ENCODE measurements at places on chromosomes 5 and 9.
A peak's percentile ranks its signal among the peaks of the same experiment; 100 is the strongest.

GRCh38 chr5:95533761-95534160 is 21.0 kb downstream of the SKIC3 start:
- no peak for DNase-seq

DNA sequence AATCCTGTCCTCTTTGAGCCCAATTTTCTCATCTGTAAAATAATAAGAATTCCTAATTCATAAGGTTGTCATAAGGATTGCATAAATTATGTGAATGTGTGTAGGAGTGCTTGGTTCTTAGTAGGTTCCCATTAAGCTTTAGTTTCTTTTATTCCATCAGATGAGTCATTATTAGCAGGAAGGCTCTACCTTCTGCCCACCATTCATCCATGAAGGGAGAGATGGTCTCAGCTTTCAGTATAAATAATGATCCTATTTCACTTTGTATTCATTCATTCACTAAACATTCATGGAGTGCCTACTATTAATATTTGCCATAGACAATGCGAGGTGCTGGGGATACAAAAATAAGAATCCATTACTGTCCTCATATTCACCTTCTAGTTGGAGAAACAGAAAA is 3.0 kb downstream of the CMYA5 start:
- DNase-seq = no peak

DNA sequence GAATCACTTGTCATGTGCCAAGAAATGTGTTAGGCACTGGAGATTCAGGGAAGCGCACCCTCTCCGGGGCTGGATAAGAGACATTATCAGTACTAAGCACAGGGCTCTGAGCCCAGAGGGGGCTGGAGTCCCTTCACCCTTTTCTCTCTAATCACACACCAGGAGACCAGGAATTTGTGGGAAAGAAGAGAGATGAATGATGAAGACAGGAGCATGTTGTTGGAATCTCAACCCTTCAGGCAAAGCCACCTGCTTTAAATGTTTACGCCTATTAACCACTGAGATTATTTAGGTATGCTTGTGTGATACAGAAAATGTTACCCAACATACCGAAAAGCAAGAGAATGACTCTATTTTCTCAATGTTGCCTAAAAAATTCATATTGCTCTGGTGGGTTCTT is 119.8 kb downstream of the ENTREP1 start:
- DNase-seq = no peak

DNA sequence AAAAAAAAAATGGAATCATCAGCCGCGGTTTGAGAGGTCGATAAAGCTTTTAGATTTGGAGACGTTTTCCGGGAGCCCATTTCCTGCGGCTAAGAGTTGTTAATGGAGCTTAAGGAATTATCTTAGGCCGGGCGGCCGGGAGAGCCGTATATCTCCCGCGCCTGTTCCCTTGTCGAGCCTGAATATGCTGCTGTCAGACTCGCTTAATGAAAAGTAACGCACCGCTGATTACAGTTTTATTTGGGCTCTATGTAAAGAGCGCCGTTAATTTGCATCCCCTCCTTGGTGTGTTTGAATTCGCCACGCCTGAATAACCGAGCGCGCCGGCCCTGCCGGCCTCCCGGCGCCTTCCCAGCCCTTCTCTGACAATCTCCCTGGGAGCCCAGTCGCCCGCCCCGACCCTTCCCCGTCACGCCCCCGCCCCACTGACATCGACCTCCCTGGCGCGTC is 7.9 kb downstream of the IRX4 start:
- no peak for DNase-seq

- DNase-seq = no peak
Measured at GRCh38 chr5:5387192-5387591, 35.3 kb upstream of the ICE1 start.

DNA sequence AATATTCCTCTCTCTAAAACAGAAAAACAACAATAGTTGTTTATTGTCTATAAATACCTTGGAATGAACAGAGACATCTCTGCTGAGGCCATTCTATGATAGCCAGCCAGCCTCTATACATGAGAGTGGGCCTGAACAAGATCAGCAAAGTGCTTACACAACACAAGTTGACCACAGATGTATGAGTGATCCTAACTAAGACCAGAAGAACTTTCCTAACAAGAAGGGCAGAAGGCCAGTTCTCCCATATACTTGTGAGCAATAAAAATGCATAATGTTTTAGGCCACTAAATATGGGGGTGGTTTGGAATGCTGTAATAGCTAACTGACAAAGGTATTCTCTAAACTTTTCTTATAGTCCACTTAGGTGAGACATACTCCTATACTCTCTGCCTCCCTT is 345.7 kb downstream of the SPATA31D1 start:
- DNase-seq = no peak

GRCh38 chr9:30771163-30771708 is 1613.2 kb upstream of the ACO1 start:
- no peak for DNase-seq

- DNase-seq = no peak
Measured at GRCh38 chr9:24487946-24488345, 57.8 kb downstream of the IZUMO3 start.

GRCh38 chr9:18611971-18612370 is 138.0 kb downstream of the ADAMTSL1 start:
- no peak for DNase-seq

DNA sequence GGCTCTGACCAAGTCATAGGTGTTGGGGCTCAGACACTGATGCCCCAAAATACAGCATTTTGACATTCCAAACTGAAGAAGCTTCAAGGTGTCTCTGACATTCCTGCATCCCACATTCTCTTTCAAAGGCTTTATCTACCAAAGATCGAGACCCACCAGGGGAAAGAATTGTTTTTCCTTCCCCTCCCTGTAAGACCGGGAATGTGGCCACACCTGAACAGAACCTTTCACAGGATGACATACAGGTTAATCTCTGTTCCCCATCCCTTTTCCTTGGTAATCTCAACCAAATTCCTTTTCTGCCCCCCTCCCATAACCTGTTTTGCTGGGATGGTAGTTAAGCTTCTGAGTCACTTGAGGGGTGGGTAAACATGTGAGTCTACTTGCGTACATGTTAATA is 72.3 kb downstream of the IQGAP2 start:
- DNase-seq = no peak

DNA sequence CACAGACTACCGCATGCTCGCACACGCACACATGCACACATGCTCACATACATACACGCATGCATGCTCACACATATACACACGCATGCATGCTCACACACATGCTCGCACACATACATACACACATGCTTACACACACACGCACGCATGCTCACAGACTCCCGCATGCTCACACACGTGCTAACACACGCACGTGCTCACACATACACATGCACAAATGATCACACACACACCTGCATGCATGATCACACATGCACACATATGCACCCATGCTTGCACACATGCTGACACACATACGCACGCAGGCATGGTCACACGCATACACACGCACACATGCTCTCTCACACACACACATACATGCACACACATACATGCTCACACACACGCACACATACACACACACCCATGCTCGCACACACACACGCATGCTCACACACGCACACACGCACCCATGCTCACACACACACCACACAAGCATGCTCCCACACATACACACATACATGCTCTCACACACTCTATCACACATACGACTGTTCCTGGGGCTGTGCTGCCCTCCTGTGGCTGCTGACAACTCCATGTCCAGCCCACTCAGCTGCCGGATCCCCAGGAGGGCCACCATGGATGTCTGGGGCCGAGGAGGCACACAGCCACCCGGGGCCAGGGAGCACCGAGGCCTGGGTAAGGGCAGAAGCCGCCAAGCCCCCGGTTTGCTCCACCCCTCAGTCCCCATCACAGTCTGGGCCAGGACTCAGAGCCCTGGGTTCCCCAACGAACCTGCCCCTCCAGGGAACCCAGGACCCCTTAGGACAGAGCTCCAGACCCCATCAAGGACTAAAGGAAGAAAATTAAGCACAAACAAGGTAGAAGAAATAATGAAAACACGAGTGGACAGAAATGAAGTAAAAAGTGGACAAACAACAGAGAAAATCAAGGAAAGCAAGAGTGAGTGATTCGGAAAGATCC is 31.4 kb upstream of the EGFL7 start:
- DNase-seq = peak; percentile 86

GRCh38 chr5:179346875-179347274 is 1.6 kb upstream of the ADAMTS2 start:
- DNase-seq = no peak

- no peak for DNase-seq
Measured at GRCh38 chr5:156834916-156835315, 15.2 kb upstream of the PPP1R2B start.

DNA sequence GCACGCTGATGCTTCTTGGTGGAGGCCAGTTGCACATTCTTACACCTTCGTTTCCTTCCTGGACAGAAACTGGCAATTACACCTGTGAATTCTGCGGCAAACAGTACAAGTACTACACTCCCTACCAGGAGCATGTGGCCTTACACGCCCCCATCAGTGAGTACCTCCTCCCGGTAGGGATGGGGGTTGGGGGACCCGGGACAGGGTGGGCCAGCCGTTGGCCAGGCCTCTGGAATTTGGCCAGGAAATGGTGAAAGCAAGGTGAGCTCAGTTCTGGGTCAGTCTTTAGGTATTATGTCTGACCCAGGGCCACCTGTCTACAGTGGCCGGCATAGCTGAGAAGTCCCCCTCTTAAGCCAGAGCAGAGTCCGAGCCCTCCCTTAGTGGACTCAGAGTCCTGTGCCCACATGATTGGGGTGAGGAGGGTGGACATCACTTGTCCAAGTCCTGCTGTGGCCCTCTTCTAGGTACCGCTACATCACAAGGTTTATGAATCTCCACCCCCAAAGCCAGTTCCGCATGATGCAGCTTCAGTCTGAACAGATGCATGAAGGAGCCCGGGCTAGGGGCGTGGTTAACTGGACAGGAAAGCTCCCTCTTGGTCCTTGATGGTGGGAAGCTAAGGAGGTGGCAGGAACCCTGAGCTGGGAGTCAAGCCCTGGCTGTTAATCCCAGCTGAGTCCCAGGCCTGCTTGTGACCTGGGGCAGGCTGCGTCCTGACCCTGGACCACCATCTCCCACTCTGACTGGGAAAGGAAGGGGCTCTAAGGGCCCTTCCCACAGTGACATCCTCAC is 61.3 kb downstream of the AMBP start:
- DNase-seq = no peak
